ENCODE measurements at places on chromosomes 6 and 20.

DNA sequence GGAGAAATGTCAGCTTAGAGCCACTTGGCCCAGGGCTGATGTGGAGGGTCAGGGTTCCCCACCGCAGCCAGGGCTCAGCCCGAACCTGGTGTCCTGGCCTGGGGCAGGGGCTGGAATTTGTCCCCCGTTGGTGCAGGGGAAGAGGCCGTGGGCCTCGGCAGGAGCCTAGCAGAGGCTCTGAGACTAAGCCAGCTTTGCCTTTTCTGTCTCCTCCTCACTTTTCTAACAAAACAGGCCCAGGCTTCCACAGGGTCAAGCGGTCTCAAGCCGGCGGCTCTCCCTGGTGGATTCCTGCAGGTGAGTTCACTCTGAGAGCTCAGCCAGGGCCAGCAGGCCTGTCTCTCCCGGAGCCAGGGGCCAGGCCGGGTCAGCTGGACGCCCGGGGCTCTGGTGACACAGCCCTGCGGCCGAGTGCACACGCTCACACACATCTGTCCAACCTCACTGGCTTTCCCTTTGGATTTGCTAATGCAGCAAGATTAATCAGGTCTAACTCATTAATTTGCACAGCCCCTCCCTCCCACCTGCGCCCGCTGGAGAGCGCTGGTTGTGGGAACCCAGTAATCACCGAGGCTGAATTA, 2.9 kb upstream of the CHRNA4 start:
- no peak for DNase-seq

DNA sequence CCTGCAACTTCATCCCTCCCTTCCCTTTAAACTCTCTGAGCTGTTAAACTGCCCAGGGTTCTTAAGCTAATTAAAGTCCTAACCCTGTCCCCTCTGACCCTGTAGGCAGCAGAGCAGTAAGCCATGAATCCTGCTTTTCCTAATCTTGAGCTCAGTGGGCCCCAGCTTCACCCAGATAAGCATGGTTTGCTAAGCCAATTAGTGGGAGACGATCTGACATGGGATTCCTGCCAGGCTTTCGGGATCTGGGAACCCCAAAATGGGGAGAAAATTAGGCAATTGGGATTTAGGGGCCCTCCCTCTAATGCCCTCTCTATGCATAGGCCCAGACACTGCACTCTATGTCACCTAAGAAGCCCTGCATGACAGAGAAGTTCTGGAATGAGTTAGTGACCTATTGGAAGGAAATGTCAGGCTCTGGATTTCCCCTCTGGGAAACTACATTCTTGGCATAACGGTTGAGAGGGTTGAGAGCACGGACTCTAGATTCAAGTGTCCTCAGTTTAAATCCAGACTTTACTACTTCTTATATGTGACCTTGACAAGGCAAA, 4.6 kb downstream of the XKR7 start:
- DNase-seq = peak; percentile 24

DNA sequence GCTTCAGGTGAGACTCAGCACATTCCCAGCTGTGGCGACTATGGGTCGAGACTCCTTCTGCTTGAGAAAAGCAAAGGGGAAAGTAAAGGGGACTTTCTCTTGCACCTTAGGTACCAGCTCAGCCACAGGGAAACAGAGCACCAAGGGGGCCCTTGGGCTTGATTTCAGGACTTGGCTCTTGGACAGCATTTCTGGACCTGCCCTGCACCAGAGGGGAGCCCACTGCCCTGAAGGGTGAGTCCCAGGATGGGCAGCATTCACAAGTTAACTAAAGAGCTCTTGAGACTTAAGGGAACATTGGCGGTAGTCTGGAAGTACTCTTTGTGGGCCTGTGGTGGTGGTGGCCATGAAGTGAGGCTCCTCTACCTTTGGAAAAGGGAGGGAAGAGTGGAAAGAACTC, 50.3 kb upstream of the RCAN2 start:
- no peak for DNase-seq

DNA sequence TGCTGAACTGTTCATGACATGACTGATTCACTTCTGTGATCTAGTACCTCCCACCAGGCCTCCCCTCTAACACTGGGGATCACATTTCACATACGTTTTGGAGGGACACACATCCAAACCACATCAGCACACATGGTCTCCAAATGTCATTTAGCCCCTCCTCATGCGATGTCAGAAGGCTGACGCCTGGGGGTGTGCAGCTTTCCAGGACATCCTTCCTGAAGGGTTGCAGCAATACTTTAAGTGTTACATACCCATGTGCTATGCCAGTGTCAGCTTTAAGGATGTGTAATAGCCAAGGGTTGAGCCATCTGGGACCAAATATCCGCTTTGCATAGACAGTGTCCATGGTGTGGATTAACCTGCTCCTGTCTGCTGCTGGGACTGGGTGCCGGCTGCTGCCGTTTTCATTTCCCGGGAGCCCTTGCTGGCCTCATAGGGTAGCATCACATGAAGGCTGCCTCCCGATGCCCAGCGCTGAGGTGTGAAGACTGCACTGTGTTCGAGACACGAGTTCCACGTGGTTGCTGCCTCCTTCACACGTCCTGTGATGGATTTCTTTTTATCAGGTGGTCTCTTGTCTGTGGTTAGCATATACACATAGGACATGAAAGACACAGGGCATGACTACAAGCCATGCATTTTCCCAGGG, 219.0 kb downstream of the THBS2 start:
- no peak for DNase-seq

DNA sequence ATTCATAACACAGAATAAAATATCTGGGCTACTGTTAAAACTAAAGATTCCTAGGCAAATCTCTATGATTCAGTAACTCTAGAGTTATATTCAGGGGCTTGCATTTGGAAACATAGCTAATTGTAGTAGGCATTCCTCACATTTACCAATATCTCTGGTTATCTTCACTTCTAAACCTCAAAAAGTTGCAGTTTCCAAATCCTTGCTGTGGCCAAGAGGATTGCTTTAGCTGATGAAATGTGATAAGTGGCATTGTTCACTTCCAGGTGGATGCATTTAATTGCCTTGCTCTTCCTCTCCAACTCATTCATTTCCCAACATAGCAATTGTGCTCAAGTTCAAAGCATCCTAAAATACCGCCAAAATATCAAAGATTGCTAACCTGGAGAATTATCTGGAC, 246.6 kb downstream of the GRIK2 start:
- DNase-seq = no peak

DNA sequence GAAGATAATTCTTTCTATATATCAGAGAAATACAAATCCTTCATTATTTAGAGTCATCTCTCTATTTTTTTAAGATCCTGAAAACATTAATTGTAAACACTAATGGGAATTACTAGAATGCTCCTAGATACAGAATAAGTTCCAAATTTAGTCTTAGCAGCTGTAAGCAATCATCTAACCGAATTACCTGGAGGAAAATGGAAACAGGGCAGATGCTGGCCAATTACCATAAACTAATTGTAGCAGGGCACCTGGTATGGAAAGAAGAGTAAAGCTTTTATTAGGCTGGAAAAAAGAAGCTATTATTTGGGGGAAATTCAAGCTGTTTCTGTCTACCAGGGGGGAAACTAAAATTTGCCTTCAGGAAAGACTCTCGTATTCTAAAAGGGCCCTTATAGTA, 257.5 kb downstream of the MMUT start:
- DNase-seq = no peak

DNA sequence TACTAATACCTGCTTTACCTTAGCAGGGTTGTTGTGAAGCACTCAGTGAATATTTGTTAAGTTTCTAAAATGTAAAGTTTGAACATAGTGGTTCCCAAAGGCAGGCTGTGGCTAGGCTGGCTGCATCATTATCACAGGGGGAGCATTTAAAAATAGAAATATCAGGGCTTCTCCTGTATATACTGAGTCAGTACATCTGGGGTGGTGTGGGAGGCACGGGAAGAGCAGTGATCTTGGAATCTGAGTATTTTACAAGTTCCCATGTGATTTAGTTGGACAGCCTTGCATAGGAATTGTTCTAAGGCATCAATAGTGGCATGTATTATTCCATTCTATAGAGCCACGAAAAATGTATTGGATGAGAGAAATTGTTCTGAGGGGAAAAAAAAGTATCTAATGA, 8.0 kb downstream of the CDC5L start:
- no peak for DNase-seq

- no peak for DNase-seq
Measured at GRCh38 chr20:48722002-48722731, 105.6 kb downstream of the PREX1 start.

DNA sequence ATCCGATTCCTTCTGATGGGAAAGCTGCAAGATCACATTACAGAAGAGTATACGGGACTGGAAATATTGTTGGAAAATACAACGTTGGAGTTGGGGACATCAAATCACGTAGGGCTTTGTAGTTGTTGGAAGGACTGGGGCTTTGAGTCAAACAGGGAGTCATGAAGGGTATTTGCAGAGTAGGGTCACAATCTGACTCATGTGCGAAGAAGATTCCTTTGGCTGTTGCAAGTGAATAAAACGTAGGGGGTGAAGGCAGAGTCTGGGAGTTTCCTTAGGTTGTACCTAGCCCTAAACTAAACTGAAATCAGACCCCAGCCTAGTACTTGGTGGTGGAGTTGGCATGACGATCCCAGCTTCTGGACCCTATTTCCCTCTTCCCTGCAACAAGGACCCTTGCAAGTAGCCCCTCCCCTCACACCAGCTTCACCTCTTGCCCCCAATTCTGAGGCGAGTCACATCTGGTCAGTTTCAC, 32.3 kb downstream of the SNX5 start:
- no peak for DNase-seq

- DNase-seq = peak; percentile 17
Measured at GRCh38 chr6:44627091-44627882, 239.8 kb downstream of the CDC5L start.

DNA sequence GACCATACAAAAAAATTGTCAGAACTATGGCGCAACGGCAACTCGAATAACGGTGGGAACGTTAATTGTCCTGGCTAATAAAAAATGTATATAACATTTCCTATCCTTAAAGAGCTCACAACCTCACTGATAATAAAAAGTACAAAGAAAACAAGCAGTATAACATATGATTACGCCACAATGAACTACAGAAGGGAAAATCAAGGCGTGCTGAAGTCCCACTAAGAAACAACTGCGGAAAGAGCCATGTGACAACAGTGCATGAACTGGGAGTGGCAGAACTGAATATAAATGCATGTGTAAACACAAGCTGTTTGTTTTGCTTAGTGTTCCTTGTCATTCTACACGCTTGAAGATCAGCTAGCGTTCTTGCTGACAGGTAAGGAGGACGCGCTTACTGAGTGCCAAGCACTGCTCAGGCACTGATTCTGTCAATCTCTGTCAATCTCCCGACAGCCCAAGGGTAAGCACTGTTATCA, 466 bp upstream of the PSMB1 start:
- peak; percentile 86 for DNase-seq

- no peak for DNase-seq
Measured at GRCh38 chr6:136784910-136785746, 7.1 kb downstream of the MAP3K5 start.

GRCh38 chr6:701700-702479, 9.0 kb upstream of the EXOC2 start:
- DNase-seq = no peak
